ENCODE measurements at places on chromosomes 6 and 20.

DNA sequence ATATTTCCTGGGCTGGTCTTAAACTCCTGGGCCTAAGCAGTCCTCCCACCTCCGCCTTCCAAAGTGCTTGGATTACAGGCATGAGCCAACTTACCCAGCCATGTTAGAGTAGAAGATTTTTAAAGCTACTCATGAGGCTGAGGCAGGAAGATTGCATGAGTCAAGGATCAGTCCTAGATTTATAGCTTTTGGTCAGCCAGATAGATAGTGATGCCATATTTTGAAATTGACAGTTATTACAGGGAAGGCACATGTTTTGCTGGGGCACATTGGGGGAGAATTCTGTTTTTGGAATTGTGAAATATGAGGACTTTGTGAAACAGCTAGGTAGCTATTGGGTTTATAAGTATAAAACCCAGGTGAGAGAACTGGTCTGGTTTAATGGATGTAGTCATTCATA, 40.9 kb downstream of the DOP1A start:
- no peak for DNase-seq

DNA sequence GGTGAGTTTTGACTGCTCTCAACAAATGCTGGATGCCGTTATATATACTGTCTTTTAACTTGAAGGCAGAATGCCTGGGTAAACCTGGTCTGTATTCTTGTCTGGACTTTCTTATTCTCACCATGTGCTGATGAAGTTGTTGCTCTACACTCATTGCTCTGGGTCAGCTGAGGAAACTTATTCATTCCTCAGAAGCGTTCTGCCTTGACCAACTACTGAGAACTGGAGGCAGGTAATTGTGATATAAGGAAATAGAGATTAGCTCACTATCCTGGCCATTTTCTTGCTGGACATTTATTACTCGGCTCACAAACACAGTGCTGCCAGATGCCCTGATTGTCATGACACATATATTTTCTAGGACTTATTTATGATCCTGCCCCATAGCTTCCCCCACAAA, 103.6 kb downstream of the DNAH8 start:
- no peak for DNase-seq

GRCh38 chr6:82246802-82247504, 591 bp downstream of the IBTK start:
- DNase-seq = peak; percentile 50

DNA sequence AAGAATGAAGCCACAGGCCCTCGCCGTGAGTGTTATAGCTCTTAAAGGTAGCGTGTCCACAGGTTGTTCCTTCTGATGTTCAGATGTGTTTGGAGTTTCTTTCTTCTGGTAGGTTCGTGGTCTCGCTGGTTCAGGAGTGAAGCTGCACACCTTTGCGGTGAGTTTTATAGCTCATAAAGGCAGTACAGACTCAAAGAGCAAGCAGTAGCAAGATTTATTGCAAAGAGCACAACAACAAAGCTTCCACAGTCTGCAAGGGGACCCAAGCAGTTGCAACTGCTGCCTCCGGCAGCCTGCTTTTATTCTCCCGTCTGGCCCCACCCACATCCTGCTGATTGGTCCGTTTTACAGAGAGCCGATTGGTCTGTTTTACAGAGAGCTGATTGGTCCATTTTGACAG, 5.2 kb downstream of the HIVEP1 start:
- no peak for DNase-seq

DNA sequence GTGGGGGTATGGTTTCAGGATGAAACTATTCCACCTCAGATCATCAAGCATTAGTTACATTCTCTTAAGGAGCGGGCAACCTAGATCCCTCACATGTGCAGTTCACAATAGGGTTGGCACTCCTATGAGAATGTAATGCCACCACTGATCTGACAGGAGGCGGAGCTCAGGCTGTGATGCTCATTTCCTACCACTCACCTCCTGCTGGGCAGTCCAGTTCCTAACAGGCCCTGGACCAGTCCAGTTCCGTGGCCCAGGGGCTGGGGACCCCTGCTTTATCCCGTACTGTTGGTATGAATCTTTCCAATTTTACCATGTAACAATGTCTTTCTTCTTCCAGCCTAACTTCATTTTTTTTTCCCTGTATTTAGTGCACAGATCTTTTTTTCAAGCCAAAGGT, 94.9 kb downstream of the OGFRL1 start:
- DNase-seq = no peak

GRCh38 chr20:59124296-59125029, 39.2 kb upstream of the ZNF831 start:
- no peak for DNase-seq

Data from activated CD4-positive, alpha-beta T cell treated with anti-CD3 and anti-CD28 coated beads, Interleukin-10, Interleukin-2, amounts not matched to agents 100 ng/mL and 50 ng/mL, durations not matched to agents 16 hours and 8 hours (primary cell).